ENCODE measurements at places on chromosomes 6 and 20.

DNA sequence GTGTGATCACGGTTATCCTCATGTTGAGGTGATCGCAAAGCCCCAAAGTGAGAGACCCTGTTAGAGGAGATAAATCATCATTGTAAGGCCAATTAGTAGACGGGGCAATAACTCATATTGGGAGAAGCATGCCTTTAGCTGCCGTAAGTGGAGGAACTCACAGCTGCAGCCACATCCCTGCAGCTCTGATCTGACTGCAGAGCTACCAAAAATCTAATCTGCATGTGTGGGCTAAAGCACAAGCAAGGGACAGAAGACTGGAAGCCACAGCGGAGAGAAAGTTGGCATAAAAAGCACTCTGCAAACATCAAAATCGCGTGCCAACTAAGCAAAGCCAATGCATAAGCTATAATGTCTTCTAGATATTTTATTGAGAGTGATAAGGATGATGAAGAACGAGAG is 79.8 kb downstream of the TBC1D7 start:
- no peak for DNase-seq

DNA sequence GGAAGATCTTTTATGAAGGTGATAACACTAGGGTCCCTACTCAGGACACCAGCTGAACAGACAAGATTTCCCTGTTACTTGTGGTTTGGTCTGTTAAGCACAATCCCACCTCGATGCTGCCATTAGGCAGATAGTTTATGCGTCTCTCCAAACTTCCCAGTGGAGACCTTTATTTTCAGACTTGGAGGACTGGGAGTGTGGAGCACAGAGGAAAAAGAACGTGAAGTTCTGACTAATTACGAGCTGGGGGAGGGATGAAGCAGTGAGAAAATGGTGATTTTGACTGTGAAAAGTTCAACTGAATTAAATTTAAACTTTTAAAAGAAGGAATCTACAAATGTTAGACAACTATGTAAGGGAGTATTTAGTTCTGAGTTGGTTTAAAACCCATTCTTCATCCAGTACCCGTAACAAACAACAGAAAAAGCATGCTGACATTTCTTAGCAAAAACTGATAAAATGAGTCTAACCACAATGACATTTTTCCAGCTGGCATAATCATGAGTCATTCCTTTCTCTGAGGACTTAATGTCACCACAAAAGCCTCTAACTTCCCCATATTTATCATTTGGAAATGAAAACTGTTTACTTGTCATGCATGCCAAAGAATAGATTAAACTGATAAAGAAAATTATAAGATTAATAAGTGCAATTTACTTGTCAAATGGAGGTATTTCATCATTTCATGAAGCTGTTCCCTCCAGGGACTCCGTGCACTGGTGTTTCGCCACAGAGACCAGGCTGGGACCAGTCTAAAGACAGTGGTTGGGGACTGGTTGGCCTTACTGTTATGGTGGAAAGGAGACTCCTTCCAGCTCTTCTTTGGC is 113.3 kb upstream of the SSTR4 start:
- no peak for DNase-seq

- DNase-seq = no peak
These were observed 222.3 kb downstream of the IBTK start for GRCh38 chr6:82025271-82025670.

GRCh38 chr6:255751-256083 is 36.6 kb upstream of the DUSP22 start:
- DNase-seq = no peak

DNA sequence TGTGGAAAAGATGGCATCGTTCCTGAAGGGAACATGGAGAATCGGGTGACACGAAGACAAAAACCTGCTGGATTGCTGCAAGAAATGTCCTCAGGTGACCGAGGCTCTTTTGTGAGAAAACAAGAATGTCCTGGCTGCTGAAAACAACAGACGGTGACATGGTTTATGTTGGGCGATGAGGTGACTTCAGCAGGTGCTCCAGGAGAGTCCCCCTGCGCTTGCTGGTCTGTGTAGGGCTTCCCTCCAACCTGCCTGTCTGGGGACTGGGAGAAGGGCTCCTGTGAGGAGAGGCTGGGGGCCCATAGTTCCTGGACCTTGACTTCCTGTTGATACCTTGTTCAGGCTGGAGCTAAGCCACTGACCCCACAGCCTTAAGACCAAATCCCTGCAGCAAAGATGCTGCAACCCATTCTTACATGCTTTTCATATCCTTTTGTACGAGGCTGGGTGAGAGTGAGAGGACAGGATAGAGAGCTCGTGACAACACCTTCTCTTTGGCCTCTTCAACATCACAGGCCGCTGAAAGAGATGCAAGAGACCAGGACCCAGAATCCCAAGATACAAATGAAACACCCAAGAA is 134.8 kb downstream of the CD83 start:
- DNase-seq = no peak

DNA sequence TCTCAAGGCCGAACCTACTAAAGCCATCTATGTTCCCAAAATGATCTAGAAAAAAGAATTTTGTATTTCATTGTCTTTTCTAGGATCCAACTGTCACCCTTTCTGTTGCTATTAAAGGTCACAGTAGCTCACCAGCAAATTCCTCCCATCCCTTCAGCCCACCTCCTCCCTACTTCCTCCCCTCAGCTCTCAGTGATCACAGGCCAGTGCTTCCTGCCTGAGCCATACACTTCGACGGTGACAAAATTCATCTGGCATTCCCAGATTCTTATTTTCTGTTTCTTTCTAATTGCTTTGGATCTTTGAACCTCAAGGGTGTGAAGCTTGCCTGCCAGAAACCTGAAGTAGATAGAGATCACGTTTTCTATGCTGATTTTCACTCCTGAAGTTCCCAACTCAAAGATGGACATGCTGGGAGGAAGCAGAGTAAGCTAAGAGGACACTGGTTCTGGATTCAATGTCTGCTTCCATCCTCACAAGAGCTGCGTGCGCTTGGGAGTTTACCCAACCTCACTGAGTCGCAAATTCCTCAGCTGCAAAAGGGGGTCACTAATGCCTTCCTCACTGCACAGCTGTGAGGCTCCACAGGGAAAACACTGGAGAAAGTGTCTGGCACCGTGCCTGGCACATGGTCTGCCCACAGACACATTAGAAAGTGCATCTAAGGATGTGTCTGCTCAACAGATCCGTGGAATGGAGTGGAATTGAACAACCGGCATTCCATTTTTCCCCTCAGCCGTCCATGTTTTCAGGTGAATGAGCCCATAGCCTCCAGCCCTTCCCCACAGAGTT is 34.5 kb downstream of the MDGA1 start:
- DNase-seq = no peak

- DNase-seq = no peak
These were observed 260.0 kb downstream of the MMUT start for GRCh38 chr6:49202924-49203536.

DNA sequence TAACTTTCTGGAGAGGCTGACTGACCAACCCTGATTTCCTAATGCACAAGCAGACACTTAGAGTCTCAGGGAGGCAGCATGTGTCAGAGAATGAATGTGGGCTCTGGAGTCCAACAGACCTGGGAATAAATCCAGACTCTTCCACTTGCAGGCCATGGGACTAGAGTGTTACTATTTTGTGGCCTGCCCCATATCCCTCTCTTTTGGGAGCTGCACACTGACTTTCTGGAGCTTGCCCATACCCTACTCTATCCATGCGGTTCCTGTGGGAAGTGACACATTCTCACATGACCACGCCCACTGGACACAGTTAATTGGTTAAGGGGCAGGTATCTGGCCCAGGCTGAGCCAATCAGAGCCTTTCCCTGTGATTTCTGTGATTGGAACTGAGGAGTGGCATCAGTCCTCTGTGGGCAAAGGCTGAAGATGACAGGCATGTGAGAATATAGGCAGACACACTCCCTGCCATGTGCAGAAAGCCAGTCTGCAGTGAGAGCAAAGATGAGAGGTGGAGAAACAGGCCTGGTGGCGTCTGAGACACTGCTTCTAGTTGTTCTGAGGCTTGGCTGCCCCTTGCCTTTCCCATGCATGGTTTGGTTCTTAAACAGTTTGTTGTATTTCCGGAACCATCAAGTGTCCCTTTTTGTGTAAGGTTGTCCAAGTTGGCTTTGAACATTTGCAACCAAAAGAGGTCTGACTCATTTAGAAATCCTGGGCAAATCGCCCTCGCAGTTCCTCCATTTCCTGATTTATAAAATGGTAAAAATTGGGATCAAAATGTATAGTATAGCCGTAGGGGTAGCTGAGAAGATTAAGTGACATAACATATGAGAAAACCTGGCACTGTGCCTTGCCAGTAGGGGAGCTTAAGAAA is 125.6 kb downstream of the CDC5L start:
- DNase-seq = no peak

DNA sequence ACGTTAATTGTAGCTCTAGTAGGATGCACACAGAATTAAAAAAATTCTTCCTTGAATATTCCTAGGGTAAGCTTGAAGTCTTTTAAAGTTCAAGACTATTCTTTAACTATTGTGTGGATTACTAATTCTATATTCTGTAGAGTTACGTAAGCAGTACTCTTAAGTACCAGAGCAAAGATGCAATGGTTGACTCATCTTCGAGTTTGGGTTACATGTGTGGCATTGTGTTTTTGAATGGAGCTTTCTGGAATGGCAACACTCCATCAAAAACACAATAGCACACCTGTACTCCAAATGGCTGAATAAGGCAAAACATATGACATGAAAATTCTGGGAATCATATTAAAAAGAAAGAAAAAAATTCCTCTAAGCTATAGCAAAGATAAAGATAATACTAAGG is 33.5 kb upstream of the CEP162 start:
- DNase-seq = no peak

DNA sequence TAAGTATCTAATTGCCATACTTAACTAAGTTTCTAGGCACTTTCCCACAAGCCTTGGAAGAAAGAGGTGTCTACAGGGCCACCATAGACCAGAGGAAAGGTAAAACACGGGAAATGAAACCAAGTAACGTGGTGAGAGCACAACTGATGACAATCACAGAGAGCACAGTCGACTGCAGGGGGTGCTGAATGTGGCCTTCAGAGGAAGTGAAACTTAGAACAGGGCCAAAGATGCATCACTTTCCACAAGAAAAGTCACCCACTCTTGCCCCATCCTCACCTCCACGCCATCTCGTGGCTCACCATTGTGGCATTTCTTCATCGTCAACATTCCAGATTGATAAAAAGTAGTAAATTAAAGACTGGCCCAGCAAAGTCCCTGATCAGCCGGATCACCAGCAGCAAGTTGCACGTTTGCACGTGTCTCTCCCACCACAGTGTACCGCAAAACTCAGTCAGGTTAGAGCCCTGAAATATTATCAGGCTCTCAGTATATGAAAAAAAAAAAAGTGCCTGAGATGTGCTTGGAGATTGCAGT is 31.4 kb downstream of the HIVEP2 start:
- DNase-seq = no peak

DNA sequence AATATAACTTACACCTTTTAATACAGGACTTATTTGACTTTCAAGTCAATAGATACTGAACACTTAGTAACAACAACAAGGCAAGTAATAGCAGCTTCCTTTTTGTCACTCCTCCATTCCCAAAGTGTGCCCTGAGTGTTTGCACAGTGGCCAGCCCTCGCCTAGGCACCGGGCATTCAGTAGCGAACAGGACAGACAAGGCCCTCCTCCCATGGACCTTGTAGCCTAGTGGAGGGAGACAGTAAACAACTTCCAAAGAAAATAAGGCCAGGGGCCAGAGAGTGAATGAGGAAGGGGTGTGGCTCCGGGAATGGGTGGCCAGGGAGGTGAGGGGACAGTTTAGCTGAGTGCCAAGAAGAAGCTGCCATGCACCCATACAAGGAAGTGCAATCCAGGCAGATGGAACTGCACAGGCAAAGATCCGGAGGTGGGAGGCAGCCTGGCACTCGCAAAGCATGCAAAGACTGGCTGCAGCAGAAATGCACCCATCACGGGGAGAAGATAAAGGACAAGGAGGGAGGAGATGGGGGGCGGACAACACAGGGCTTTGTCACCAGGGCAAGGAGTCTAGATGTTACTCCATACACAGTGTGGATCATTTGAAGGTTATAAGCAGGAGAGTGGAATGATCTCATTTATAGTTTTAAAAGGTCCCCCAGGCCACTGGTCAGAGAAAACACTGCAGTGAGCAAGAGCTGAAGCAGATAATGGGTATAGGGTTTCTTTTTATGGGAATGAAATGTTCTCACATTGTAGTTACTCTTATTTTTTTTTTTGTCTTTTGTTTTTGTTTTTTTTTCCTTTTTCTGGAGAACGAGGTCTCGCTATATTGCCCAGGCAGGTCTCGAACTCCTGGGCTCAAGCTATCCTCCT is 32.2 kb downstream of the ATP9A start:
- no peak for DNase-seq

- DNase-seq = no peak
These were observed 102.9 kb upstream of the MARCKS start for GRCh38 chr6:113754291-113754690.

GRCh38 chr20:37525810-37526209 is 1.9 kb downstream of the BLCAP start:
- DNase-seq = no peak

- DNase-seq = no peak
These were observed 110.6 kb upstream of the PTPN1 start for GRCh38 chr20:50399555-50399916.

GRCh38 chr6:166839569-166839968 is 116.8 kb downstream of the RNASET2 start:
- no peak for DNase-seq

- no peak for DNase-seq
These were observed 28.6 kb upstream of the NTSR1 start for GRCh38 chr20:62679978-62680589.

DNA sequence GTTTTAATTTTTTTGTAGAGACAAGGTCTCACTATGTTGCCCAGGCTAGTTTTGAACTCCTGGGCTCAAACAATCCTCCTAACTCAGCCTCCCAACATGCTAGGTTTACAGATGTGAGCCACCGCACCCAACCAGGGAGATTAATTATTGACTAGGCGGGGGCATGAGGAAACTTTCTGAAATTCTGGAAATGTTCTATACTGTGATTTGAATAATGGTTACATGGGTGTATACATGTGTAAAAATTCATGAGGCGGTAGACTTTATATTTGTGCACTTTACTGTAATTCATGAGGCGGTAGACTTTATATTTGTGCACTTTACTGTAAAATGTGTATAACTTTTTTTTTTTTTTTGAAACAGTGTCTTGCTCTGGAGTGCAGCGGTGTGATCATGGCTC is 147.2 kb downstream of the GRM4 start:
- DNase-seq = no peak

DNA sequence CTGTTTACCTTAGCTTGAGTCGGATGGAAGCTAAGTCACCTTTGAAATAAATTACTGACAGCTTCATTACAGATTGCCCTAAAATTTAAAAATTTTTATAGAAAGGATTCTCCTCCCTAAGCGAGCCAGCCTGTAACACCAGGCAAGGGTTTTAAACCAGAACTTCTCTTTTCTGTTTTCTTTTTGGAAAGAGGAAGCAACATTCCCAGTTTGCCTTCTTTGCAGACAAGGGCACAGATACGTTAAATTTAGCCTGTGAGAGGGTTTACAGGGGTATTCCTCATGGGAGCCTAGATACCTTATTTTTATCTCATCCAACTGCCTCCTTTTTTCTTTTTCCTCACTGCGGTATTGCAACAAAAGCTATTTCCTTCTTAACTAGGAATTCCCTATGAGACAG is 45.0 kb downstream of the GNAS start:
- DNase-seq = no peak

- no peak for DNase-seq
These were observed 67.1 kb downstream of the GFOD1 start for GRCh38 chr6:13420269-13420668.

- DNase-seq = no peak
These were observed 130.5 kb downstream of the WDR27 start for GRCh38 chr6:169571123-169571962.
